ENCODE measurements at places on chromosomes 11 and 22. TPM values are rescaled to one million over a fixed set of nuclear protein-coding genes. Genes with fewer than 3 reads are reported as not detected.

Gene BBOX1
- not detected for total RNA-seq

Gene OR2AT4
- total RNA-seq = not detected

Gene GAL3ST3
- total RNA-seq = 0.13 TPM

Gene OR6T1
- not detected for total RNA-seq

Gene FGF4
- total RNA-seq = not detected

Gene DLG2
- 1.6 TPM for total RNA-seq

Gene GLYAT
- total RNA-seq = not detected

Gene CHADL
- total RNA-seq = 1.1 TPM

Gene DNHD1
- total RNA-seq = 10.7 TPM

Gene ART1
- total RNA-seq = not detected

Gene FOLR2
- not detected for total RNA-seq

Gene ADORA2A
- 1.6 TPM for total RNA-seq

Gene BARX2
- total RNA-seq = not detected

Gene ACR
- total RNA-seq = not detected

Gene PISD
- total RNA-seq = 39.5 TPM

Gene XPNPEP3
- total RNA-seq = 16.4 TPM

Gene TMPRSS13
- not detected for total RNA-seq

Gene CARNS1
- total RNA-seq = 0.59 TPM

Gene AMPD3
- 5.8 TPM for total RNA-seq

Gene PNPLA3
- 5.5 TPM for total RNA-seq

Gene CATSPERZ
- not detected for total RNA-seq

Gene GGTLC3
- total RNA-seq = not detected

Gene TPBGL
- total RNA-seq = under 0.01 TPM

Gene TEX54
- total RNA-seq = not detected

Gene GLYATL2
- 1.1 TPM for total RNA-seq

Gene NEFH
- 0.53 TPM for total RNA-seq

Gene VSTM5
- 0.03 TPM for total RNA-seq

Gene HTR3A
- total RNA-seq = not detected

Gene TSPAN32
- total RNA-seq = 0.46 TPM

Data from smooth muscle cell of the pulmonary artery (primary cell).